ENCODE measurements at places on chromosomes 7 and 10. TPM values are rescaled to one million over a fixed set of nuclear protein-coding genes. Genes with fewer than 3 reads are reported as not detected.

The PRRT4 gene
- polyA plus RNA-seq, result not detected

DNA sequence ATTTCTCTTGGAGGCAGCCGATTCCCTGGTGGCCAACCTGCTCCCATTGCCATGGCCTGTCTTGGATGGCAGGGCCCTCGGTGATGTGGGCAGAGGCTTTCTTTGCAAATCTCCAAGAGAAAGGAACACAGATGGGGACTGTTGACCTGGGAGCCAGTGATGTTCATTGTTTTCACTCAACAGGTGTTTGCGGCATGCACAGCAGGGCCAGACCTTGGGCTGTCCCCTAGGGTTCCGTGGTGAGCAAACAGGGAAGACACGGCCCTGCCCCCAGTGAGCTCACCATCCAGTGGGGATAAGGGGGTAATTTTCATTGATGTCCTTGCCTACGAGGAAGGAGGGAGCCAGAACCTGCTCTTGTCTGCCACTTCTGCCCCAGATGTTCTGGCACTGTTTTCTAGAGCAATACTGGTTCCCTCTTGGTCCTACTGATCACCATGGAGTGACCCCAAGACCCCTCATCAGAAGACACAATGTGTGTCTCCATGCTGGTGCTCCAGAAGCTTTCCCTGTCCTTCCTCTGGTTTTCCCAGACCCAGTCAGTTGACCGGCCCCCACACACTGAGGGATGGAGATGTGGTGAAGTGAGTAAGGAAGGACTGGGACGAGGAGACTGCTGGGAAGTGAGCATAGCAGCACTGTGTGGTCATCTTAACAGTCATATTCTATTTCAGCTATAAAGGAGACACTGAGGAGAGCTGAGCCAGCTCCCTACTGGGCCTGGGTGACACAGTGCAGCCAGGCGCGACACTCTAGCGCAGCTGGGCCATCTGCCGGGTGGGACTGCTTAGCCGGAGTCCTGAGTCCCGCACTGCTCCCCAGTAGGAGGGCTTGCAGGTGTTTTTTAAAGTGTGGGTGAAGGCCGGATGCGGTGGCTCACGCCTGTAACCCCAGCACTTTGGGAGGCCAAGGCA is 20.4 kb upstream of the FIGNL1 start:
- no peak for DNase-seq

DNA sequence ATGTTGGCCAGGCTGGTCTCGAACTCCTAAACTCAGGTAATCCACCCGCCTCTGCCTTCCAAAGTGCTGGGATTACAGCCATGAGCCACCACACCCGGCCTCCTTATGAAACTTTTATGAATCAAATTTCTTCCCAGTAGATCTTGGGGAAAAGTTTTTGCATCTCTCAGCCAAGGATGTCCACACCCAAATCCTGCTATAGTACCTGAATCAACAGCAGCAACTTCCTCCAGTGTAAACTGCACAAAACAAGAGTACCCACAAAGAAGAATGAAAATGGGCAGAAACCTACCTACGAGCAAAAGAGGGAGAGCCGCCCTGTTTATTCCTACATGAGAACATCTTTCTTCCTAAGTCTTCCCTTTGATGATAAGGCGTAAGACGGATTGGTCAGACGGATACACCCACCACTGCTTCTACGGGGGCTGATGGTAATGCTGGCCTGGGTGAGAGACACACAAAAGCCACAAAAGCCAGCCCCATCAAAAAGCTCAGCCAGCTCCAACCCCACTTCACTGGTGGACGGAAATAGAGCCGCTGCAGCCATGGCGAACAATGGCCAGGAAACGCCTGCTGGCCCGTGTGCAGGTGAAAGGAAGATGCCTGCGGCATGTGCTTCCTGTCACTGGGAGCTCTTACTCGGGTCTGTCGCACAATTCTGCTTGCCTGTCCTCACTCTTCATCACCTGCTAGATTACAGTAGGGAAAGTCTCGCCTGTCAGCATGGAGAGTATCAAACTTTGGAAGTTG is 10.4 kb downstream of the JCAD start:
- DNase-seq, result peak; percentile 27

DNA sequence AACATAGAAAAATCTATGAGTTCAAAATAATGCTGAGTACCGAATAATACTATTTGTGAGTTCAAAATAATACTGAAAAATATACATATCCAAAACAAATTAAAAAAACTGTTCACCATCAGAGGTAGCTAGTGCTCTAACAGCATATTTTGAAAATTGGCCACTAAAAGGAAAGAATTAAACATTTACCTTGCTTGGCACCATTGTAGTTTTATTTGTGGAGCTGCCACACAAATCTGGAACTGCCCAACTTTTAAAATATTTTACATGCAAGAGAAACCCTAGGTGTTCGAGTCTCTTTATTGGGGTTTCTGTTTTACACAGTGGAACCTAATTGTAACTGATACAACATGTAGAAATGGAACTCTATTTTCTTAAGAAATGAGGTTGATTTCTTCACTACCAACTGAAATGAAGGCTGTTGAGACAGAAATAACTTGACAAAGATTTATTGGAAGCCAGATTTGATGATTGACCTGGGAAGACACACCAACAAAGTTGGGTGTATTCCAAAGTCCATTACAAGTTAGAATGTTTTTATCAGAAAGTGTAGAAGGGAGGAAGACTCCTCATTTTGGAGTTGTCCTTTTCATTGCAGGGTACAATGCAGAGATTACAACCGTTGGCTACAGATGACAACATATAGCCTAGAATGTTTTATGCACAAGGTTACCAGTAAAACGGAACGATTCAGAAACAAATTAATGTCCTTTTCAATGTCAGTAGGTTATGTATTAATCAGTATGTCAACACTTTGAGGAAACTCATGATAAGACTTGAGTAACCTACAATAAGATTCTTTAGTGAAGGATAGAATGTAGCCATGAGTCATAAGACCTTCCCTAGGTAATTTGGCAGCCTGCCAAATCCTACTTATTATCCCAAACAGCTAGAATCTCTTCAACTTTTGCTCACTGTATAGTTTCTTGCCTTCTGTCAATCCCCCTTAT is 73.8 kb upstream of the PAPSS2 start:
- DNase-seq, result no peak

DNA sequence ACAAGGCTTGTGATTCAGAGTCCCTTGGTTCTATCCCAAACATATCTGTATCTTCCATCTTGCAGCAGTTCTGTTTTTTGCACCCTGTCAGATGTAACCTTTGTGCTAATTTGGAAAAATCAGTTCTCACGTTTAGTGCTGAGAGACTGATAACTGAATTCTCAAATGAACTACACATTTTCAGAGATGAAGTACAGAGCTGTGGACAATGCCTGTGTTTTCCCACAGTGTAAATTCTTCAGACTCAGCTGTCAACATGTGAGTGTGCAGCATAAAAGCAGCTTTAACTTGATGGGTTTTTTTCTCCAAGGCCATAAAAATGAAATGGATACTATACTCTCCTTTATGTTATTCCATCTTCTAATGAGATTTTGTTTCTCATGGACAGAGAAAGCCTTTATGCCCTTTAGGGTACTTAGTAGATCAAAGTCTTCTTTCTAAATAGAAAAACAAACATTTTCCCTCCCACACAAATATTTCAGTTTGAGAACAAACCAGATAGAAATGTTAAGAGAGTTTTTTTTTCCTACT is 150.9 kb downstream of the SEMA3A start:
- DNase-seq, result no peak

The CLRN3 gene
- polyA plus RNA-seq, result not detected

GRCh38 chr7:141562036-141562435 is 10.8 kb downstream of the AGK start:
- DNase-seq, result no peak

The CALHM3 gene
- polyA plus RNA-seq, result not detected

GRCh38 chr7:126720232-126720631 is 532.5 kb downstream of the GRM8 start:
- DNase-seq, result no peak

- no peak for DNase-seq
Measured at GRCh38 chr7:55242613-55243012, 122.5 kb upstream of the LANCL2 start.

The RADIL gene
- not detected for polyA plus RNA-seq

GRCh38 chr10:132036887-132037675 is 28.7 kb upstream of the JAKMIP3 start:
- no peak for DNase-seq

DNA sequence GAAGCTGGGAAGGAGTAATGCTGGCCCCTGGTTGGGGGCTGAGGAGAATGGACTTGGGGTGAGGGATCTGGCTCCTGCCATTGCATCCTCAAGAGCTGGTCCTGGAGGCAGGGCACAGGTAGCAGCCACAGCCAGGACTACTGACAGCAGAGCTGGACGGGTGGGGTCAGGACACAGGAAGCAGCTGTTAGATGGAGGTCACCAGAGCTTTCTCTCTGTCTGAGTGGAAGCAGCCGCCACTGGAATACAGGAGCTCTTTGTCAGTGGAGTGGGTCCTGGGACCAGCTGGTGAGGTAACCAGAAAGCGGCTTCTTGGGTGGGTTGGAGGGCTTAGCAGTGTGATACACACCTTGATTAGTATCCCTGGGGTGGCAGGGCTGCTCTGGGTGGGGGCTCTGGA is 58.1 kb upstream of the AQP1 start:
- no peak for DNase-seq

- DNase-seq, result no peak
Measured at GRCh38 chr10:20593649-20594048, 303.5 kb downstream of the NEBL start.

DNA sequence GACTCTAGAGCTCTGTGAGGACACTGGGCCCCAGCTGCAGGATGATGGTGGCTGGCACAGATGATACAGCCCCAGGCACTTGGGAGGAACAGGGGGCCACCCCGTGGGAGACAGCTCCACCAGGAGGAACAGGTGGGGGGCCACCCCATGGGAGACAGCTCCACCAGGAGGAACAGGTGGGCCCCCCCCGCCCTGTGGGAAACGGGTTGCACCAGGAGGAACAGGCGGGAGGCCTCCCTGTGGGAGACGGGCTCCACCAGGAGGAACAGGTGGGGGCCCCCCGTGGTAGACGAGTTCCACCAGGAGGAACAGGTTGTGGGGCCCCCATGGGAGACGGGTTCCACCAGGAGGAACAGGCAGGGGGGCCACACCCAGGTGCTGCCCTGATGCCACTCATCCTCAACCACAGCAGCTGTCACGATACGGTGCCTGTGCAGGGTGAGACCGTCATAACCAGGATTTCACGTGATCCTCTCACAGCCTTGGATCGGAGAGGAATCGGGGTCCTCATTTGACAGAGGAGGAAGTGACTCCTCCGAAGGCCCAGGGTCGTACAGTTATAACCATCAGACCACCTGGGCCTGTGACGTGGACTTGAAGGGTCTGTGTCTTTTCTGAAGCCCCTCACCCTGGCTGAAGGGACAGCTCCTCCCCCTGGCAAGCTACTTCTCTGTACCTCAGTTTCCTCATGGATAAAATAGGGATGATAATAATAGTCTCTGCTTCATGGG is 49.2 kb upstream of the NANOS1 start:
- no peak for DNase-seq

The DENND11 gene
- polyA plus RNA-seq, result 9.6 TPM

GRCh38 chr7:132311733-132312132 is 264.5 kb downstream of the PLXNA4 start:
- DNase-seq, result no peak

DNA sequence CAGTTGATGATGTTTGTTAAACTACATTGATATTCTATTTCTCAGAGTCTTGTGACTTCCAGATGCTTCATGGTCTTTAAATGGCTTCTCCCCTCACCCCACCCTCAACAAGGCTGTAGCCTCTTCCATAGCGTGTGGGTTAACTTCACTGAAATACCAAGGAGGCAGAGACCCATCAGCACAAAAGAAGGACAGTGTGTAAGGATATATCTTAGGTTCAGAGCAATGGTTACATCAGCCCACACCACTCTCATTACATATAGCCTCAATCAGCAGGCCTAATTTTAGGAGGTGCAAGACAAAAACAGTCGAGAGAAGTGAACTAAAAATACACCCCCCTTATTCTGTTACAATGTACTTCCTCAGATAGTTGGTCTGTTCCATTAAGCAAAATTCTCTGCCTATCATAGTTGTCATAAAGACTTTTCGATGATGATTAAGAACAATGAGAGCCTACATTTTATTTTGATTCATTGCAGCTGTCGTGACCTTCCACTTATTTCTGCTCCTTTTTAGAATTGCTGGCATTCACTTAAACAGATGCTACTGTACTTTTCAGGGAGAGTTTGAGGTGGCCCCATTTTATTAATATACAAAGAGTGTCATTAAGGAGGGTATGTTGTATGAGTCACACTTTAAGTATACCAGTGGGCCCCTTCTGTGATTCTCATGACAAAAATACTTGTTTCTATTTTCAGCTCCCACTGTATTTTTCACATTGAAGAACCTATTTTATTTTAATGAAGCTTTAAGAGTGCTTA is 52.1 kb downstream of the WIPF3 start:
- no peak for DNase-seq

The TDRD1 gene
- polyA plus RNA-seq, result not detected

DNA sequence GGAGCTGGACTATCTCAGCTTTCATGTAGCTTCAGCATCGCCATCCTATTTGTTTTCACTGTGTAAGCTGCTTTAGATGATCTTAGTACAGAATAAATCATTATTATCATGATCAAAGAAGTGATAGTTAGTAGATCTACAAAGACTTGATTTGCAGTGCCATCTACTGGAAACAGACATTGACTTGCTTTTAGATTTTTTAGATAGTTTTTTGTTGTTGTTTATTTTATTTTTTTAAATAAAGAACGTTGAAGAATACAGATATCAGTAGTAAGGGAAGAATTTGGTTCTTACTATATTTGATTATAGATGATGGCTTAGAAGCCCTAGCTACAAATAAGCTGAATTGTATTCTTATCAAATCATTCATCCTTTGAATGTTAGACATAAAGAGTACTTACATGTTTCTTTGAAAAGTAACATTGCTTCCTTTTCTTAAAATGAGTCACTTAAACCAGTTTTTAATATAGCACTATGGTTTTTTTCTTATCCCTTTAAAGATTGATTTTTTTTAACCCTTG is 6.3 kb upstream of the SFMBT2 start:
- peak; percentile 52 for DNase-seq

DNA sequence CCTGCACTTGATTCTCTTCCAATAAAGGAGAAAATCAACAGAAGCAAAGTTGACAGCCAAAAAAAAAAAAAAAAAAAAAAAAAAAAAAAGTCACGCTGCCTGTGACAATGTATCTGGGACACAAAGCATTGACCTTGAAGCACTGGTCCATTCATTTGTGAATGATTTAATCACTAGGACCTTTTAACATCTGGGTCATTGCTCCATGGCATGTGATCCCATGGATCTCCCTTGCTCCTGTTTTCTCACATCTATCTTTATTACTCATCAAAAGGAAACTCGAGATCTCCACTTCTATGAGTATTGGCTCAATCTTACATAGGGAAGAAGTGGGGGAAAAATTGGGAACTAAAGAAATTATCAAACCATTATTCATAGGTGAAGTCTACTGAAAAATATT is 89.6 kb upstream of the SMIM30 start:
- DNase-seq, result no peak

The PLEKHS1 gene
- polyA plus RNA-seq, result not detected

The SPDYE6 gene
- 0.97 TPM for polyA plus RNA-seq

DNA sequence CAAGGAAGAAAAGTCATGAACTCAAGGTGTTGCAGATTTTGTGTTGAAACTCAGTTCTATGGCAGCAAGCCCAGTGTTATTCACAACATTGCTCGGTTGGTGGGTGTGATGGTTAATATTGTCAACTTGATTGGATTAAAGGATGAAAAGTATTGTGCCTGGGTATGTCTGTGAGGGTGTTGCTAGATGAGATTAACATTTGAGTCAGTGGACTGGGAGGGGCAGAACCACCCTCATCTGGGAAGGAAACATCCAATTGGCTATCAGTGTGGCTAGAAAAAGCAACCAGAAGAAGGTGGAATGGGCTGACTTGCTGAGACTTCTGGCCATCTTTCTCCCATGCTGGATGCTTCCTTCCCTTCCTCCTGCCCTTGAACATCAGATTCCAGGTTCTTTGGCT is 353.2 kb downstream of the ADRA2A start:
- no peak for DNase-seq

Measured in immature natural killer cell (primary cell).